ENCODE measurements at places on chromosomes 1 and 21.
A peak's percentile ranks its signal among the peaks of the same experiment; 100 is the strongest.

GRCh38 chr1:98048751-98049325 is 128.0 kb upstream of the DPYD start:
- no peak for DNase-seq

- DNase-seq = no peak
Measured at GRCh38 chr1:66373157-66373591, 160.8 kb upstream of the SGIP1 start.

- no peak for DNase-seq
Measured at GRCh38 chr1:101167891-101168290, 68.9 kb upstream of the S1PR1 start.

GRCh38 chr1:6982443-6982842 is 197.2 kb downstream of the CAMTA1 start:
- no peak for DNase-seq

GRCh38 chr1:43958351-43959255 is 11.2 kb upstream of the DPH2 start:
- DNase-seq = no peak

- no peak for DNase-seq
Measured at GRCh38 chr1:166843769-166844596, 4.7 kb downstream of the POGK start.

GRCh38 chr1:65056866-65057265 is 90.5 kb upstream of the JAK1 start:
- DNase-seq = no peak

DNA sequence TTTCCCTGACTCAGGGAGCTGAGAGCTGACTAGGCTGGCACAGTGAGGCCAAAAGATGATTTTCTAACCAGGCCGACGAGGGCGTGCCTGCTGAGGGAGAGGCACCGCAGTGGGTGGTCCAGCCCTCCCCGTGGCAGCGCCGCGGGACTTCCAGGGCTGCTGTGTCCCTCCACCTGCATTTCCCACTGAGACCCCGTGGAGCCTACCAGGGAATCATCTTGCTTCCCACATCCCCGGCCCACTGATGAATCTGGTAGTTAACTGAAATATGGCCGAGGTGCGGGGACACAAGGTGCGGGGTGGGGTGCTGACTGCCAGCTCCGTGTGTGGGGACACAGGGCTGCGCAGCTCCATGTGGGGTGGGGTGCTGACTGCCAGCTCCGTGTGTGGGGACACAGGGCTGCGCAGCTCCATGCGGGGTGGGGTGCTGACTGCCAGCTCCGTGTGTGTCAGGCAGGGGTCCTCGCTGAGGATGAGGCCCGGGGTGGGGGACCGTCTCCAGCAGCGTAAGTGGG is 10.4 kb downstream of the WRAP73 start:
- no peak for DNase-seq

- DNase-seq = no peak
Measured at GRCh38 chr1:219713981-219714381, 101.1 kb upstream of the ZC3H11B start.

DNA sequence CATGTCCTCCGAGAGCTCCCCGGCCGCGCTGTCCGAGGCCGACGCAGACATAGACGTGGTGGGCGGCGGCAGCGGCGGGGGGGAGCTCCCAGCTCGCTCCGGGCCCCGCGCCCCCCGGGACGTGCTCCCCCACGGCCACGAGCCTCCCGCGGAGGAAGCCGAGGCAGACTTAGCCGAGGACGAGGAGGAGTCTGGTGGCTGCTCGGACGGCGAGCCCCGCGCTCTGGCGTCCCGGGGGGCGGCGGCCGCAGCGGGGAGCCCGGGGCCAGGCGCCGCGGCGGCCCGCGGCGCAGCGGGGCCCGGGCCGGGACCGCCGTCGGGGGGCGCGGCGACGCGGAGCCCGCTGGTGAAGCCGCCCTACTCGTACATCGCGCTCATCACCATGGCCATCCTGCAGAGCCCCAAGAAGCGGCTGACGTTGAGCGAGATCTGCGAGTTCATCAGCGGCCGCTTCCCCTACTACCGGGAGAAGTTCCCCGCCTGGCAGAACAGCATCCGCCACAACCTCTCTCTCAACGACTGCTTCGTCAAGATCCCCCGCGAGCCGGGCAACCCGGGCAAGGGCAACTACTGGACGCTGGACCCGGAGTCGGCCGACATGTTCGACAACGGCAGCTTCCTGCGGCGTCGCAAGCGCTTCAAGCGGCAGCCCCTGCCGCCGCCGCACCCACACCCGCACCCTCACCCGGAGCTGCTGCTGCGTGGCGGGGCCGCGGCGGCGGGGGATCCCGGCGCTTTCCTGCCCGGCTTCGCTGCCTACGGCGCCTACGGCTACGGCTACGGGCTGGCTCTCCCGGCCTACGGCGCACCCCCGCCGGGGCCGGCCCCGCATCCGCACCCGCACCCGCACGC is 547 bp downstream of the FOXD2 start:
- DNase-seq = no peak

DNA sequence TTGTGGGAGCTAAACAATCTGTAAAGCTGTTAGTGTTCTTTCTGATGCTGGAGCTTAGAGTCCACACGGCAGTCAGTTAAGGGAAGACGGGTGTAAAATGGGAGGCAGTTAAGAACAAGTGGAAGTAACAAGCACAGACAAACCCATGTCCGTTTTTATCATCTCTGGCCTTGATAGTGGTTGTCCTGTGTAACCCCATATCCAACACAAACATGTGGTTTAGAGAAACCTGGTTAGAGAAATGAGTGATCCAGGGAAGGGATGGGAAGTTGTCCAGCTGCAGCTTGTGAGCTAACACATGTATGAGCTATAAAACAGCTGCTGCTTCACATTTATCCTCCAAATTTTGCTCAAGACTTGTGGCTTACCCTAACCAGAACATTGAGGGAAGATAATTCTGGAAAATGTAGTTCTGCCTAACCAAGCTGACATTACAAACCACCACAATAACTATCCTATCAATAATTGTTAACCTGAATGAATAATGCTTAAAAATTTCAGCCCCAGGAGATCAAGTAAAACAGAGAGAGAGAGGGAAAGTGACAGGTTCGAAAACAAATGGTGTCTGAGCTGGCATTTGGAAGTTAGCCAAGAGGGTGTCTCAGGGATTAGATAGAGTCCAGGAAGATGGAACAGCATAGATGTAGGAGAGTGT is 10.6 kb upstream of the C1orf162 start:
- DNase-seq = no peak

GRCh38 chr1:7551442-7551841 is 219.7 kb upstream of the VAMP3 start:
- DNase-seq = no peak

- DNase-seq = no peak
Measured at GRCh38 chr1:205420938-205421337, 918 bp downstream of the LEMD1 start.

GRCh38 chr1:200015811-200016210 is 11.7 kb upstream of the NR5A2 start:
- DNase-seq = no peak

DNA sequence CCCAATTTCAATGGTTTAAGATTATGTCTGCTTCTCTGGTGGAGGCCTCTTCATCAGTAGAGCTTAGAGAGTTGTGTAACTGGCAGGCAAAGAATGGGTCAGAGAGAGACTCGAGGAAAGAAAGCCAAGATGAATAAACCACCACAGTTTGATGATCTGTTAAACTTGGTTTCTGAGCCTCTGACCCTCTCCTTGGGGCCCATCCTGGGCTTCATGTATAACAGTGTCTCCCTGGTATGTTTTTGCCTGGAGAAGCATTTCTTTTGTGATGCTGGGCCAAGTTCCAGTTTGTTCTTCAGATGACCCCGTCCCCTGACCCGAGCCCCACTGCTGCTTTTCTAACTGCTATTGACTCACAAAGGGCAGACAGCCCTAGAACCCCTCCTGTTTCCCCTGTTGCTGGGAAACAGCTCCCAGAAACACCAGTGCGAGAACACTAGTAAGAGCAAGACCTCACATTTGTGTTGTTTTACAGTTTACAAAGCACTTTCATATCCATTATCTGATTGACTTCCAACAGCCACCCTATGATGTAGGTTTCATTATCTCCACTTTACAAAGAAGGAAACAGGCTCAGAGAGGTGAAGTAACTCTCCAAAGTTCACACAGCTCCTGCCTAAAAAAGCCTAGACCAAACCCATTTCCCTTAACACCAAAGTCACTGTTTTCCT is 9.0 kb downstream of the CD2 start:
- no peak for DNase-seq

GRCh38 chr1:155202198-155202597 is 5.5 kb downstream of the THBS3 start:
- DNase-seq = no peak

GRCh38 chr1:112477550-112477949 is 31.2 kb upstream of the WNT2B start:
- no peak for DNase-seq

GRCh38 chr1:66283622-66284041 is 250.3 kb upstream of the SGIP1 start:
- DNase-seq = no peak

- DNase-seq = no peak
Measured at GRCh38 chr1:173329726-173330125, 122.6 kb upstream of the TNFSF4 start.

- no peak for DNase-seq
Measured at GRCh38 chr1:12501661-12502060, 116.3 kb downstream of the DHRS3 start.

DNA sequence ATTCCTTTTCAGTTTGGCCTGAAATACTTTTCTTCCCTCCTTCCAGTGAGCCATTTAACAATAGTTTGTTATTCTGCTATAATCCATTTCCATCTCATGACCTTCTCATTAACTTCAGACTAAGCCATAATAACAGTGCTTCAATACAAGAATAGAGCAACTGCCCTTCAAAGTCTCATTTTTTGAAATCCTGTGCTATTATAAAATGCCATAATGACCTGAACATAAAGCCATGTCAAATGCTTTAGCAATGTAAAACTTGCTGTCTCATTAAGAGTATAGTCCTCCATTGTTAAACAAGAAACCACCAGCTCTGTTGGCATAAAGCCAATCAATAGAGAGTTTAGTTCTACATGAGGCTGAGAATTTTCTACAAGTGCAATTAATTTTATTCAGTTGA is 9.6 kb upstream of the PIGK start:
- DNase-seq = no peak

DNA sequence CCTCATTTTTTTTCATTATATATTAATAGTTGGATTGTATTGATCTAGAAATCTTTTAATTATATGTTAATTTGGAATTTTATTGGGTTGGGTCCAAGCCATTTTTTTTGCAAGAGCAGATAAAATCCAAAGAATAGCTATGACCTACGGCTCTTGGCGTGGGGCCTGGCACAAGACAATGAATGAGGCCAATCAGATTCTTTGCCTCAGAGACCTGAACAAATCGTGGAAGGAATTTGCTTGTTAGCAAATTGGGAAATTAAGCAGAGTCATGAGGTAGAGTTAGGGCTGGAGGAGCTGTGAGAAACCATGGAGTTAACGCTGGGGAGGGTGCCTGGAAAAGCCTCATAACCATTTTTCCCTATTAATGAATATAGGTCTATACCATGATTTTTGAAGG is 40.1 kb downstream of the CAMSAP2 start:
- DNase-seq = no peak

- DNase-seq = no peak
Measured at GRCh38 chr1:150511985-150512660, 3.4 kb upstream of the FALEC start.

DNA sequence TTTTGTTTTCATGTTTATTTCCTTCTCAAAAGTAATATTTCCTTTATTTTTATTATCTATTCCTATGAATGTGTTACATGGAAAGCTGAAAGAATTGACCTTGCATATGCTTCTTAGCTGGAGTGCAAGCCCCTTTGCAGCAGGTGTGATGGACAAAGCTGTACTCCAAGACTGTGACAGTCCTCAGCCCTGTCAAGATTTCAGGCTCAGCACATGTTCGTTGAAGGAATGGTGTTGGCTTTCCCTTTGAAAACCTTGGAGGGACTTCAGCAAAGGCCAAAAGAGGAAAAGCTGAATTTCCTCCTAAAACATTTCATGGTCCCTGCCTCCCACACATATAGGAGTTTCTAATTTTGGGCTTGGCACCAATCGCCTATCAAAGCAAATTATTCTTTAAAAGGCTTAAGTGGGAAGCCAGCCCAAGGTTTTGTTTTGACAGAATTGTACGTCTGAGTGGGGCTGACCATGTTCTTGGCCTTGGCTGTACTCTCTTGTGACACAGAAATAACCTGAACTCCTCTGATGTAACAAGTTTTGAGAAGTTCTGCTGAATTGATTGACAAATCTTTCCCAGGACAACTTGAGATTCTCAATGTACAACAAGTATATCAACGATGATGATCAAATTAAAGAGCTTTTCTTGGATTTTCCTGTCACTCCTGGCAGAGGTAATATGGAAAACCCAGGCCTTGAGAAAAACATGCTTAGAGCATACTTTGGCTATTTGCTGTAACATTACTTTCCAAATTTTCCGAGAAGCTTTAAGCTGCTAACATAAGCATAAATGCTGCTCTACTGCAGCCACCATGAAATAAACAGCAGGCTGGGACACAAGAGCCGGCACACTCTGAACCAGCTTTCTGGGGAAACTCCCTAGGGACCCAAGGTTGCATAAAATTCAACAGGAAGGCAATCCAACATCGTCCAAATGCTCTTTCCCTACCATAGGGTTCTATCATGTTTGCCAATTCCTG is 135.7 kb upstream of the ZNF648 start:
- DNase-seq = no peak

GRCh38 chr1:178946416-178946815 is 75.5 kb upstream of the ANGPTL1 start:
- DNase-seq = no peak

DNA sequence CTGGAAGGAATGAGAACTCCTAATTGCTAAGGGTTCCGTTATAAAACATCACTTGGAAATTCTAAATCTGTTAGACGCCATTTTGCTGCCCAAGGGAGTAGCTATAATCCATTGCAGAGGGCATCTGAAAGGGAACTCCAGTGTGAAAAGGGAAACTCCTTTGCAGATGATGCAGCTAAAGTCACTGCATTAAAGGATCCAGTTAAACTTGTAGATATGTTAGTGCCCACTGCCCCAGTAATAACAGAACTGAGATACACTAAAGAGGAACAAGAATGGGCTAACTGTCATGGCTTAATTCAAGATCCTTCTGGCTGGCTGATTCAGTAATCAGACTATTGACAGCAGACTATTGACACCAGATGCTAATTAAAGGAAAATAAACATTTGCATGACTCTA is 81.8 kb upstream of the KIAA0040 start:
- DNase-seq = no peak

- DNase-seq = peak; percentile 43
Measured at GRCh38 chr1:245045087-245045881, 109.5 kb upstream of the KIF26B start.

Measured in HuH-7 (cell line).